ENCODE measurements at places on chromosomes 5 and 9.

DNA sequence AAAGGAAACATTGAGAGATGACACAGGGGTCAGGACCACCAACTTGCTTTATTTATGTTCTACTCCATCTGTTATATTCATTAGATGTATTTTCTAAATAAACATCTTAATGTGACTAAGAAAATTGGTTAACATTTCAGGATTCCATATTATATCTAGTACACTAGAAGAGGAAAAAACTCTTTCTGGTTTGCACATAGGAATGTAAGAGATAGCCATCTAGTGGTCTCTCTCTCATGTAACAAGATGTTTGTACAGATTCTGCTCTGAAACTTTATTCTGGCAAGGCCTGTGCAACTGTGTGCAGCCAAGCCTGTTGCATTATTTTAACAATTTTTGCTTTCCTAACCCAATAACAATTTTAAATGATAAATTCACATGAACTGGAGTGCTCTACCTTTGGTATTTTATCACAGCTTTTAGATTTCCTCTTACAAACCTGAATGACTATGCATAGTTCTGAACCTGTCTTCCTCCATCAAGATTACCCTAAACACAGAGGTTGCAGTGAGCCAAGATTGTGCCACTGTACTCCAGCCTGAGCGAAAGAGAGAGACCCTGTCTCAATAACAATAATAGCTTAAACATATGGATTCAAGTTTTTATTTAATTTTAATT is 148.2 kb downstream of the GIN1 start:
- no peak for DNase-seq
- H3K27me3 ChIP-seq: no peaks in the 10 kb centered on the region
- H3K36me3 ChIP-seq: no peaks in the 10 kb centered on the region
- peaks cover 2% of the 10 kb centered on the region for H3K4me1 ChIP-seq
- no peak overlapping the region for H3K4me3 ChIP-seq
- H3K27ac ChIP-seq: no peak overlapping the region

GRCh38 chr5:32506799-32507198 is 62.3 kb upstream of the ZFR start:
- no peak overlapping the region for H3K27ac ChIP-seq
- DNase-seq: no peak
- H3K36me3 ChIP-seq: no peaks in the 10 kb centered on the region
- H3K27me3 ChIP-seq: peaks cover 10% of the 10 kb centered on the region
- no peak overlapping the region for H3K4me3 ChIP-seq
- peaks cover 4% of the 10 kb centered on the region for H3K4me1 ChIP-seq

- no peak overlapping the region for H3K27ac ChIP-seq
- peaks cover 7% of the 10 kb centered on the region for H3K27me3 ChIP-seq
Measured at GRCh38 chr5:43409809-43410271, 2.4 kb downstream of the CCL28 start.

DNA sequence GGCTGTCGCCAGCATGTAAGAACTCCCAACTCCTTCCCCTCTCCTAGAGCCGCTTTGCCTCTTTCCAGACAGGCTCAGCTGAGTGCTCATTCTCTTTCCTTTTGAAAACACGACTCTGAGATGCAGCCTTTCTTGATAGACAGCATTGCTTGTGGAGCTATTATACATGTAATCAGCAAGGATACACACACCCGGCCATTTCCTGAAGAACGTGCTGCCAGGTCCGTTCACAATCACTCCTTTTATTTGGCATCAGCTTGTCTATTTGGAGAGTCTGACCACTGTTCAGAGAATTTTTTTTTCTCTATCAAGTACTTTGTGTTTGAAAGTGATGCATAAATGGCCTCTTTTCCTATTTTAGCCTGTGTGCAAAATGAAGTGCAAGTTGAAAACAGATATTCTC is 328.7 kb downstream of the MARCHF11 start:
- H3K36me3 ChIP-seq: no peaks in the 10 kb centered on the region
- no peak for DNase-seq
- H3K27me3 ChIP-seq: no peaks in the 10 kb centered on the region

DNA sequence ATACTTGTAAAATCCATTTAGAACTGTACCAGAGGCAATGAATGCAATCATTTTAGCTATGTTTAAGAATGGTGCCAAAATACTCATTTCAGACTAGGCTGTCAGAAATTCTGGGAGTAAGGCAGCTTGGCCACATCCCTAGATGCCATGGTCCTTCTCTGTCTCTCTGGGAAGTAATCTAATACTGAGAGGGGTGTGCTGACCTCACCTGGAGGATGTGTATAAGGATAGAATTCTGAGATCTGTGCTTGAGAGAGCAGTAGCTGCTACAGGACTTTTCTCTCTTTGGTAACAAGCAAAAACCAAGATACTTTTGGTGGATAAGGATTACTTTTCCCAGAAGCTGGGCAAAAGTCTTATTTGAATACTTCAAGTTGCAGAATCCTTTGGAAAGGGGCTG is 68.1 kb upstream of the MRPS30 start:
- H3K4me1 ChIP-seq: no peaks in the 10 kb centered on the region
- no peaks in the 10 kb centered on the region for H3K36me3 ChIP-seq
- DNase-seq: no peak

DNA sequence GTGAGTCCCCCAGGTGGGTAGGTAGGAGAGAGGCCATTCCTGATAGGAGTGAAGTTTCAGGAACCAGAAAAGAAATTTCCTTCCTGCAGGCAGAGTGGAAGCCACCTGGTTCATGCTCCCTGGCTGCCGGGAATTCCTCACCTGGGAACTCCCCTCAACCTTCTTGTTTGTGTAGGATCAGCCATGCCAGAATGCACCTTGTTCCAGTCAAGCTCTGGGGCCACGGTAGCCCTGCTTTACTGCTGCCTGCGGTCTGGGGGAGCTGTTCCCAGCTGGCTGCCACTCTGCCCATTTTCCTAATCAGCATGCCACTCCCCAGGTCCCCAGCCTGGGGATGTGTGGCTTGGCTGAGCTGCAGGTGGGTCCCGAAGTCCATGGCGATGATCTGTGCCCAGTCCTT is 18.7 kb upstream of the B4GALT1 start:
- H3K4me1 ChIP-seq: no peaks in the 10 kb centered on the region
- no peak for DNase-seq
- H3K27me3 ChIP-seq: peaks cover 14% of the 10 kb centered on the region
- H3K36me3 ChIP-seq: no peaks in the 10 kb centered on the region

DNA sequence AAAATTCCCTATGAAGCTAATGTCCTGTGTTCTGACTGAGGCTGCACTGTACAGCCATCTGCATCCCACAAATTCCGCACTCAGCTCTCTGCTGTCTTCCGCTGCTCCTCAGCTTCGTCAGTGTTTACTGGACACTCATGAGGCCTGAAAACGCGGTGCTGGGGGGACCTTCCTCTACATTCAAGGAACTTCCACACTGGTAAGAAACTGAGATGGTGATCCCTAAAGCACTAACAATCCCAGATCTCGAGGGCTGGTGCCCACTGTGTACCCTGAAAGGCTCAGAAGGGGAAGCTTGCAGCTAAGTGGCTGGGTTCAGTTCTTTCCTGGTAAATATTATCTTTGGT is 117.9 kb downstream of the NRG2 start:
- no peak for DNase-seq
- H3K4me3 ChIP-seq: no peak overlapping the region
- H3K36me3 ChIP-seq: no peaks in the 10 kb centered on the region
- peaks cover 4% of the 10 kb centered on the region for H3K4me1 ChIP-seq

DNA sequence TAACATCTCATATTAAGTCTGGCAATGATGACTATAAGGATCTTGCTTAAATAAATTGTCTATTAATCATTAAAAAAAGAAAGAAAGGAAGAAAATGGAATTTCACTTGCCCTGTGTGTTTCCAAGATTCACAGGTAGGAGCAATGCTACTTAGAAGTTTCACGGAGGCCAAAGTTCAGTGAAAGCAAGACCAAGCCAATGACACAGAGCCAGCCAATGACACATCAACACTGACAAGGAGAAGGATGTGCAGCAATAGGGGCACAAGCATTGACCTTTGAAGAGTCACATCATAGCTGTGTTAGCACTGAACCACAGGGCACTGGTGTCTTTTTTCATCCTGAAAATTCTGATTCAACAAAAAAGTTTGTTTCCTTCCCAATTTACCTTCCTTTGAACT is 364.3 kb downstream of the PDE4D start:
- H3K27ac ChIP-seq: no peak overlapping the region
- no peak for DNase-seq
- H3K4me1 ChIP-seq: no peaks in the 10 kb centered on the region
- H3K27me3 ChIP-seq: no peaks in the 10 kb centered on the region

DNA sequence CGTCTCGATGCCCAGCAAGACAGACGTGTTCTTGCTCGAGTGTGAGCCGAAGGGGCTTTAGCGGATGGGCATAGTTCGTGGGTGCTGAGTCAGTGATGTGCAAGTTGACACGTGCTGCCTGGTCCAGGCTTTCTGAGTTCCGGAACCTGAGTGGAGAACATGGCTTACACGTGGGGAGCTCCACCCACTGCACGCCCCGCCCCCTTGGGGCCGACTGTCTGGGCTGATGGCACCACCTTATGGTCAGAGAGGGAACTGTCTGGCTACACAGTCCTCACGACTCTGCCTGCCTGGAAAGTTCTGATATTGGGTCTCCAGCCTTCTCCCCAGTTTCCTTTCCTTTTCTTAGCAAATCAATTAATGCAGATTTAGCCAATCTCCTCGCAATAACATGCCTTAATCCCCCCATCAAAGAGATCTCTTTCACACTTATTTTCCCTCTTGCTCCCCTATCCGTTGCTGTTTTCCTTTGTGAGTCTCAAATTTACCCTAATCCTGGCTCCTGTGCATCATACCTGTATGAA is 3.8 kb upstream of the STC2 start:
- peak overlapping the region; percentile 4 for H3K27ac ChIP-seq
- DNase-seq: peak; percentile 92
- peaks cover 32% of the 10 kb centered on the region for H3K27me3 ChIP-seq
- H3K4me3 ChIP-seq: no peak overlapping the region

GRCh38 chr9:121283080-121283398 is 15.1 kb downstream of the GSN start:
- no peak overlapping the region for H3K4me3 ChIP-seq
- H3K27ac ChIP-seq: no peak overlapping the region
- H3K36me3 ChIP-seq: no peaks in the 10 kb centered on the region
- no peaks in the 10 kb centered on the region for H3K27me3 ChIP-seq
- peaks cover 15% of the 10 kb centered on the region for H3K4me1 ChIP-seq

GRCh38 chr5:154972476-154973080 is 31.7 kb downstream of the MRPL22 start:
- no peak overlapping the region for H3K27ac ChIP-seq
- H3K4me3 ChIP-seq: no peak overlapping the region
- H3K36me3 ChIP-seq: peaks cover 14% of the 10 kb centered on the region
- no peaks in the 10 kb centered on the region for H3K27me3 ChIP-seq

GRCh38 chr5:66814146-66814991 is 218.2 kb downstream of the MAST4 start:
- H3K27me3 ChIP-seq: peaks cover 3% of the 10 kb centered on the region
- H3K36me3 ChIP-seq: no peaks in the 10 kb centered on the region
- no peak overlapping the region for H3K27ac ChIP-seq
- H3K4me3 ChIP-seq: no peak overlapping the region
- DNase-seq: peak; percentile 60

DNA sequence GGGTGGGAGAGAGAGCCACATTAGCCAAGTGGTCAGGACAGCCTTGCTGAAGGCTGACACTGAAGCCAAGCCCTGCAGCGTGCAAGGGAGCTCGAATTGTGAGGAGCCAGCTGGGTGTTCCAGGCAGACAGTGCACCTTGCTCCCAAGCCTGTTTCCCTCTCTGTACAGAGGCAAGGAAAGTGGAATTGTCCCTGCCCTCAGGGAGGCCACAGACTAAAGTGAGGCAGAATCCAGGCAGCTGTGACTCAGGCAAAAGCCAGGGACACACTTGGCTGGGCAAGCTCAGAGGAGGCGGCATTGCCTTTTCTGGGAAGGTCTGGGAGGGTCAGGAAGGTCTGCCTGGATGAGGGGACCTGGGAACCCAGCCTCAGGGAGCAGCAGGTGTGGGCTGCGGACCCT is 50.2 kb upstream of the LMX1B start:
- H3K4me3 ChIP-seq: no peak overlapping the region
- H3K27me3 ChIP-seq: peaks cover 47% of the 10 kb centered on the region
- H3K27ac ChIP-seq: no peak overlapping the region
- no peak for DNase-seq
- H3K4me1 ChIP-seq: no peaks in the 10 kb centered on the region
